ENCODE measurements at places on chromosomes 2 and 18.
A peak's percentile ranks its signal among the peaks of the same experiment; 100 is the strongest.

DNA sequence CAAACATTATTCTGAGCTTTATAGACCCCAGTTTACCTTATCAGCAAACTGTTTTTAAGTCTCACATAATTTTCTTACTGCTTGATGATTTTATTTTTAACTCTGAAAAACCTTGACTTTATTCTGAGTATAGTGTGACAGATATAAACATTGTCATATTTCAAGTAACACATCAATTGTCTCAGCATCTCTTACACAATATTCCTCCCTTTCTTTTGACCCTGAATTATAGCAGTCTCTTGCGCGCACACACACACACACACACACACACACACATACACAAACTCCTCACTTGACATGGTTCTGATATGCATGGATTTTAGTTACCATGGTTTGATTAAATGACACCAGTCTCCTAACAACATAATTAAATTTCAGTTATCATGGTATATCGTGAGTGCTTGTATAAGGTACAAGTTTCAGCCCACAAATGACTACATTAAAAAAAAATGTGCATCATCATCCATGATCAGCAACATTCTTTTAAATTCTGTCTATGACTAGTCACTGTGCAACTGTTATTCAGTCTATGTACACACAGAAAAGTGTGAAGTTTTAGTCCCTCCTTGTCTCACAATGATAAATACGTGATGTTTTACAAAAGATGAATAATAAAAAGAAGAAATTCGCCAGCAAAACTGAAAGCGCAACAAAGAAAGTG lies 39.5 kb upstream of the TACR1 start:
- DNase-seq = no peak

DNA sequence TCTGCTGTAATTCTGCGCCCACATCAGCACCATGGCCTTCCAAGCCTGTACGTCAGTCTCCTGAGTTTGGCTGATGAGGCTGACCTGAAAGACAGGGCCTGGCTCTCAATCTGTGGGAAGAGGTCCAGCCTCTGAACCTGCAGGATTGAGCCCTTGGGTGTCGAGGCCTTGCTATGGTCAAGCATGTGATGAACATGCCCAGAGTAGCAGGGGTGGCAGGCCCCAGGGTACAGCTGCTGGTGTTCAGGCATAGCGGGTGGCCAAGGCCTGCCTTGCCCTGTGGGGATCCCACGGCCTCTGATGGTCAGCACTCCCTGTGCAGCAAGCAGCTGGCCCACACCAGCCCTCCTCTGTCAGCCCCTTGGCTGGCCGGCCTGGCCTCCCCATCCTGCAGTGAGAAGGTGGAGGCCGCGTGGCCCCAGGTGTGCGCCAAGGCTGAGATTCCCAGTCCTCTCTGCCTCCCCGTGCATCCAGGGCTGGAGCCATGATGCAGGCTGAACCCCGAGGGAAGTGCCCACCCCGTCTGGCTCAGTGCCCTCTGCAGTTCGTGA lies 298.4 kb downstream of the NDUFA10 start:
- DNase-seq = no peak

DNA sequence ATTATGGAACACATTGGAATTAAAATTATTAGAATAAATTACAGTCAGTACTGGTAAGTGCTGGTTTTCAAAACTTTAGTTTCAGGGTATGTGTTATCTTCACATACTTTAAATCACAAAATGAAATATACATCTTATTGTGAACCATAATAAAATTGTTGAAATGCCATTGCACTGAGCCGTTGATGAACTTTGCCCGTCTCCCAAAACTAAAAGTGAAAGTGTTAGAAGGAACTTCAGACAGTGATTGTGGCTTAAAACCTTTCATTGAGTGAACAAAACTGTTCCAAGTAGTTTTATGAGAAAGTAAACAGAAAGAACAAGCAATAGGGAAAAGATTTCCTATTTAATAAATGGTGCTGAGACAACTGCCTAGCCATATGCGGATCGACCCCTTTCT lies 811.6 kb downstream of the PLCL1 start:
- DNase-seq = no peak

GRCh38 chr2:27042985-27043634 lies 8.4 kb upstream of the AGBL5 start:
- DNase-seq = no peak

- DNase-seq = peak; percentile 91
Measured at GRCh38 chr2:25309402-25309801, 32.3 kb downstream of the DNMT3A start.

GRCh38 chr18:79744625-79745024 lies 53.1 kb upstream of the KCNG2 start:
- DNase-seq = no peak

DNA sequence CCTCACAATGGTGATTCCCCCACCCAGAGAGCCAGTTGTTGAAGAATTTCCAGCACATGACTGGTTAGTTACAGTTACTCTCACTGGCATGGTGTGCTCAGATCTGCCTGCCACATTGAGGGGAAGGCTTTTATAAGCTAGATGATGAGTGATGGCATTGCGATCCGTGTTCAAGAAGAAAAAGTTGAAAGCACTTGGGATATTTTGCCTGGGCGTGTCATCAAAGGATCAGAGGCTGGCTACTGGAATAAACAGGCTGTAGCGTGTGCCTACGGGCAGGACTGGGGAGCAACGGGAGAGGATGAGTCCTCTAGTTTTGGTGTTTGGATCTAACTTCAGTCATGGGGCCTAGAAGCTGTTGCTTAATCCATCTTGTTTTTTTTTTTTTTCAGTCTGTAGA lies 175.0 kb downstream of the SETBP1 start:
- no peak for DNase-seq

DNA sequence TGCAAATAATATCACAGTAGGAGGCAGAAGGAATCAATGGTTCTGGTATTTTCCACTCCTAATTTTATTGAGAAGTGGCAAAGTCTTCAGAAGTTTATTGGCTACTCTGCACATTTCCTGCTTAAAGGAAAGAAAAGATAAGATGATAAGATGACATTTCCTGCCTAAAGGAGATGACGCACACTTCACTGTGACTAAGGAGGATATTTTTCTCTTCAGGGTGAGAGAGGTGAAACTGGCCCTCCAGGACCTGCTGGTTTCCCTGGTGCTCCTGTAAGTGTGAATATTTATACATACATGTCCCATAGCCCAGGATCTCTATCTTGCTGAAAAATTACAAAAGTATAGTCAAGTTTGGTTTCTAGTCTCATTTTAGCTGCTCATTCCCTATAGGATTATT lies 27.9 kb downstream of the COL3A1 start:
- no peak for DNase-seq

GRCh38 chr2:70916291-70916690 lies 19.4 kb upstream of the ATP6V1B1 start:
- DNase-seq = no peak

GRCh38 chr2:222939208-222939856 lies 78.5 kb downstream of the ACSL3 start:
- DNase-seq = peak; percentile 90

GRCh38 chr2:170298115-170298514 lies 120.2 kb downstream of the MYO3B start:
- DNase-seq = no peak

- no peak for DNase-seq
Measured at GRCh38 chr2:2165135-2165534, 165.9 kb downstream of the MYT1L start.

DNA sequence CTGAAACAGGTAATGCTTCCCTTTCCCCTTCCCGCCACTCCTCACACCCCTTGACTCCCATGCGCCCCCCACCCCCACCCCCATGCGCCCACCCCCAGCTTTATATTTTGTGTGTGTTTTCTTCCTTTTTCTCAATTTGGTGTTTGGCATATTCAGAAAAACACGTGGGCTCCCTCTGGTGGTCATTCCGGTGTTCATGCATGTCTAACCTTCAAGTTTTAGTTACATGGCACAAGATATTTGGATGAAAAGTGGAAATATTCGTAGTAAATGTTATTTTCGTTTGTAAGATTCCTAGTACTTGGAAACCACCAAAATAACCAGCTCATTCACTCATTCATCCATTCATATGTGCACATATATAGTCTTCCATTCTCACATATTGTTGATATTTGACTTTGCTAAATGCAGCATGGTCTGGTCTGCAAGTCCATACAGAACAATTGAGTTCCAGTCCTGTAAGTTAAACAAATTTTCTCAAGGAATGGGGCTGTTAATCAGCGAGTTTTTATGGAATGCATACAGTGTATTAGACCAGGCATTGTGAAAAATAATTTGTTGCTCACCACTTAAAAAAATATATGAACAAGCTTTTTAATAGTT lies 143.6 kb upstream of the MAP3K20 start:
- DNase-seq = peak; percentile 86

DNA sequence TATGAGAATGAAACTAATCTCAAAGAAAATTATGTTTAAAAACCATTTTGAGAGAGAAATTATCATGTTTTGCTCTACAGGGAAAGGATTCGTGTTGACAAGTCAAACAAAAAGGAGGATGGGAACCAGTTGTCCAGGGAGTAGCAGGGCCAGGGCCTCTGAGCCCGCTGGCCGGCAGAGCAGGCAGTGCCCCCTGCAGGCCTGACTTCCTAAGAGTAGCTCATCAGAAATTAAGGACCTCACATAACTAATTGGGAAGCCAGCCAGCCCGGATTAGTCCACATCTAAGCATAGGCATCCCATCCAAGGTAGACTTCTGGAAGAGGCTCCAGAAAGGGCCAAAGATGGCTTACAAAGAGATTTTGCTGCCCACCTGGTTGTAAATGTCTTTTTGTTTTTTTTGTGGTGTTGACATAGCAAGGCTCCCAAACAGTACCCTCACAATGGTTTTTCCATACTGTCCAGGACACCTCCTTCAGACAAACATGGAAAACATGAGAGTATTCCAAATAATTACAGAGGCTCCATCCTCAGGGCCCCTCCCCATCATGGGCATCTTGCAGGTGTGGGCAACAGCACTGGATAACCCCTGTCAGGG lies 241.2 kb upstream of the TANK start:
- peak; percentile 84 for DNase-seq

- no peak for DNase-seq
Measured at GRCh38 chr2:150477347-150477746, 10.1 kb downstream of the RND3 start.

DNA sequence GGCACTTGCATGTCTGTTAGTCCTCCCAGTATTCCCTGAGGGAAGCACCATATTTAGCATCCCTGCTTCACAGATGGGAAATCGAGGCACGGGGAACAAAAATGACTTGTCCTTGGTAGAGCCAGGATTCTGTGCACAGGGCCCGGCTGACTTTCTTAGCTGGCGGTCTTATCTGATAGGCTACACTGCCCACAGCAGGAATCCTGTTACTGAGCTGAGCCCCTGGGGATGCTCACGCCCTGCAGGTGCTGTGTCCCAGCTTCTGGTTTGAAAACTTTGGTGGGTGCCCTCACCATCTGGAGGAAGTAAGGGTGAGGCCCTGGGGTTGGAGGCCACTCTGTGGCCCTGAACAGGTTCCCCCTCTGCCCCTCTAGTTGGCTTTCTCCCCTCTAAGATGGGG lies 68.4 kb upstream of the MCFD2 start:
- DNase-seq = no peak

DNA sequence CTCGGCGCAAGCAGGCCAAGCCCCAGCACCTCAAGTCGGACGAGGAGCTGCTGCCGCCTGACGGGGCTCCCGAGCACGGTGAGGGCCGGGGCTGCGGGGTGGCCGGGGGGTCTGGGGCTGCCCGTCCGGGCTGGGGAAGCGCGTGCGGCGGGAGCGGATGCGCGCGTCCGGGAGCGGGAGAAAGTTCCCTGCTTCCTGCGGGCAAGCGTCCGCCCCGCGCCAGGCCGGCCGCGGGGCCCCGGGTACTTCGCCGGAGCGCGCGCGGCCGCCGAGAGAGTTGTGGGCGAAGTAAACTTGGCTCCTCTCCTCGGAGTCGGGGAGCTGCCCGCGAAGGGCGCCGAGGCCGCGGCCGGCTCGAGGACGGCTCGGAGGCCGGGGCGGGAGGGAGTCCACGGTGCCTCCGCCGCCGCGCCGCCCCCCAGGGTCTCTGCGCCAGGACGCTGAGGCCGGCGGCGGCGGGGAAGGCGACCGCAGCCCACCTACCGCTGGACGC lies 707 bp downstream of the SALL3 start:
- peak; percentile 52 for DNase-seq

DNA sequence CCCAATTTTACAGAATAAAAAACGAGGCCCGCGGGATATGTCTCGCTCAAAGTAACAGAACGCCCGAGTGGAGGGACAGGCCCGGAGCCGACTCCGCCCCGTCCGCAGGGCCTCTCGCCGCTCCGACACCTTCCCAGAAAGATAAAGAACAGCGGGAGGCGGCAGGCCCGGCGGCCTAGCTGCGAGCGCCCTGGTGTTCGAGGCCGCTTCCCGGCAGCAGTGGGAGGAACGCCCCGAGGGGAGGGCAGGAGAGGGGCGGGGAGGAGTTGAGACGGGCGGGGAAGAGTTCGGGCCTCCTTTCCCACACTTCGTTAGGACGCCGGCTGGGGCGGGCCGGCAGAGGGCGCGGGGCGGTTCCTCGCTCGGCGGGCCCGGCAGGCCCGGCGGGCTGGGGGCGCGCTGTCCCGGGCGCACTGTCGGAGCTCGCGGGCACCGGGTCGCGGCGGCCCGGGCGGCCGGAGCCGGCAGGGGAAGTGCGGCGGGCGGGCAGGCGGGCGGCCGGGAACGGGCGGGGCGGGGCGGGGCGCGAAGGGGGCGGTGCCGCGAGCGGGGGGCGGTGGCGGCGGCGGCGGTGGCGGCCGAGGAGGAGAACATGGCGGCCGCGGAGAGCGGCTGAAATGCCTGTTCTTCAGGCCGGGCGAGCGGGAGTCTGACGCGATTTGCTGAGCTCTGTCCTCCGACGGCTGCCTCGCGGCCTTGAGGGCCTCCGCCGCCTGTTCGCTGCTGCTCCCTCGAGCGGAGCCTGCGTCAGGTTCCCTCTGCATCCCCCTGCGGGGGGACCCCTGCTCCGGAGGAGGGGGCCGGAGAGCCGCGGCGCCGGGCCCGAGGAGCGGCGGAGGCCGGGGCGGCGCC lies at the start of gene NCOA1:
TSS of gene NCOA1 (plus strand) at position 565 of the 852 bp plus-strand sequence. CDS start 167,424 bp downstream, outside the sequence.
- peak; percentile 92 for DNase-seq

- no peak for DNase-seq
Measured at GRCh38 chr2:109372171-109372568, 241.6 kb downstream of the SEPTIN10 start.

- no peak for DNase-seq
Measured at GRCh38 chr2:38407111-38407682, 30.1 kb upstream of the ATL2 start.

DNA sequence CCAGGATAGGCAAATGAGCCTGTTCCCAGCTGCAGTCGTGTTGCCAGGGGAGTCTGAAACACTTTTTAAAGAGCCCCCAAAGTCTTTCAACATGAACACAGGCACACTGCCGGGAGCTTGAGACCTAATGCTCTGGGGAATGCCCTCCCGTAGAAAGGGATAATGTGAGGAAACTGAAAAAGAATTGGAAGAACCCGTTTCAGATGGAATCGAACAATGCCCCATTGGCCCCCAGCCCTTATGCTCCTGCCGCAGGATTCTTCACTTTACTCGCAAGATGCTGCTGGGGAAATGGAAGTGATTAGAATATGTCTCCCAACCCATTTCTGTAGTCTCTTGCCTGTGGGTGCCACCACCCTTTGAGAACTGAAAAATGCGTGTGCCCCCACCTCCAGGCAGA lies 136.3 kb upstream of the GATA6 start:
- no peak for DNase-seq

GRCh38 chr2:38937548-38937947 lies 47.9 kb downstream of the ARHGEF33 start:
- DNase-seq = no peak

All from GM23338 (cell line).